ENCODE measurements at places on chromosomes 12 and 14.
A peak's percentile ranks its signal among the peaks of the same experiment; 100 is the strongest.

- no peak for DNase-seq
Observed at GRCh38 chr12:1782215-1782614, 38.1 kb upstream of the LRTM2 start.

DNA sequence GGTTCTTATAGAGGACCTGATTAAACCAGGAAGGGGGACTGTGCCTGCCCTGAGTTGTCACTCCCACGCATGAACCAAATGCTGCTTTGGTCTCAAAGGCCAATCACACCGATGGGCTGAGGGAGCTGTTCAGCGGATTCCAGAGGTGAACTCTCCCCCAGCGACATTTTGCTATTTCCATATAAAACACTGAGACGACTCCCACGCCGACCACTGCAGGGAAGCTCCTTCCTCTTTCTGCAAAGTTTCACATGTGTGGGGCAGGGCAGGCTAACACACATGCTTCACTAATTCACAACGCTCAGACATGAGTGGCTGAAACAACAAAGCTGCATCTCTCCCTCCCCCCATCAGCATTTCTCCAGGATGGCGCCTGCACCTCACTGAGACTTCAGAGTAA lies 37.8 kb upstream of the TMEM132D start:
- DNase-seq, result no peak

GRCh38 chr14:75577729-75578101 lies 705 bp upstream of the FLVCR2 start:
- peak; percentile 80 for DNase-seq

- no peak for DNase-seq
Observed at GRCh38 chr12:85843606-85844310, 7.5 kb upstream of the RASSF9 start.

DNA sequence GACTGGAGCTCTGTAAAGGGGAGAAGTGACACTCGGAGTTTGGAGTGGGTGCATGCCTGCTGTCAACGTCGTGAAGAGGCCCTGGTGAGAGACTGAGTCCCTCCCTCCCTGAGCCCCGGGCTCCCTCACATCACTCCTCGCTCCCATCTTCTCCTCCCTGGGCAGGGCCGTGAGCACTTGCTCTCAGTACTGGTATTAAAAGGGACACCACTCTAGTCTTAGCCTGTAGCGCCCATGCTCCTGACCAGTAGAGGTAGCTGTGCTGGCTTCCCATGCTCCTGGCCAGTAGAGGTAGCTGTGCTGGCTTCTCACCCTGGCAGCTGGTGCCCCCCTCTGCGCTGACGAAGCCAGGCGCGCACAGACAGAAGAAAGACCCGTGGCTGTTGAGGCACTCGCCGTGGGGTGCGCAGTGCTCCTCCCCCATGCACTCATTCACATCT lies 14.7 kb downstream of the ISCA2 start:
- no peak for DNase-seq

All from iPS DF 19.7 (cell line).